NCI-H2171 treated with DMSO at 0.1 percent for 48 hours (cell line): ENCODE measurements at places on chromosomes 1 and 21.

DNA sequence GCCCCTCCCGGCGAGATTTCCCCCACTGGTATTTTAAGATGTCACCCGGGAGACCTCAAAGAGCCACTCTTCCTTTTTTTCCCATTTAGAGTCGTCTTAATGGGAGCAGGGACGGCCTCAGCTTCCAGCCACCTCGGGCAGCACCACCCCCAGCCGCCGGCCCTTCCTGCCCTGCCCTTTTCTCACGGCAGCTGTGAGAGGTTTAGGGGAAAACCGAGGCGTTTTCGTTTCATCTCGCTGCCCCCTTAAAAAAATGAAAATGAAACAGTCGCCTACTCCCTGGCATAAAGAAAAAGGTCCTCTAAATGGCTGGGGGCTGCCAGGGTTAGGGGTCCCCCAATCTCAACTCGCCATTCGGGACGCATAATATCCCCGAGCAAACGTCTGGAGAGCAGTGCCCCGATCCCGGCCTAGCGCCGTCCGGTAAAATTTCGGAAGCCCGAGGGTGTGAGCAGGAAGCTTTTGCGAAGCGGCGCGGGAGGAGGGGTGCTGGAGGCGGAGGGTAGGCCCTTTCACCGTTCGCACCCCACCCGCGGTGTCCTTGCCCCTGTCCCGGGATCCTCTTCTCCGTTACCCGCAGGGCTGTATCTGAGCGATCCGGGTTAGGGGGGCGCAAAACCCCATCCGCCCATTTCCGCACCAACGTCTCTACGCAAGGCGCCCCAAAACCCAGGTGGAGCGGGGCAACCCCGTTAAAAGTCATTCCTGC is 1.2 kb downstream of the RUNX3 start:
- DNase-seq: no peak

DNA sequence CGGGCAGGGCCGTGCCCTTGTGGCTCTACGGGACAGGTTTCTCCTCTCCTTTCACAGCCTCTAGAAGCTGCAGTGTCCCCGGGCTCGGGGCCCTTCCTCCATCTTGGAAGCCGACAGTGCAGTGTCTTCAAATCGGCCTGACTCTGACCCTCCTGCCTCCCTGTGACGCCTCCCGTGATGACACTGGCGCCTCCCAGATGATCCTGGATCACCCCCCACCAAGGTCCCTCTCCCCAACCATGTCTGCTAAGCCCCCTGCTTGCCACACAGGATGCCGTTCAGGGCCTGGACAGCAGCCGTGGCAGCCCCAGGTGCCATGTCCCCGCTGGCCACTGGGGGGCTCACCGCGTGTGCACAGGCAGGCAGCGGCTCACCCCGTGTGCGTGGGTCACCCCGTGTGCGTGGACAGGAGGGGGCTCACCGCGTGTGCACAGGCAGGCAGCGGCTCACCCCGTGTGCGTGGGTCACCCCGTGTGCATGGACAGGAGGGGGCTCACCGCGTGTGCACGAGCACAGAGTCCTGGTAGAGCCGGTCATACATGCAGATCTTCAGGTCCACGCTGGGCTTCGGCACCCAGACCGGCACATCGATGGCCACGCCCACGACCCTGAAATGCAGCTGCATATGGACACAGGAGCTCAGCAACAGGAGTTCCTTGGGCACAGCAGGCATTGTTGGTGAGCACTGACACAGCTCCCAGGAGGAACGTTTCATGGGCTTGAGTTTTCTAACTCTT is 24.9 kb upstream of the TMEM52 start:
- peak; percentile 30 for DNase-seq

DNA sequence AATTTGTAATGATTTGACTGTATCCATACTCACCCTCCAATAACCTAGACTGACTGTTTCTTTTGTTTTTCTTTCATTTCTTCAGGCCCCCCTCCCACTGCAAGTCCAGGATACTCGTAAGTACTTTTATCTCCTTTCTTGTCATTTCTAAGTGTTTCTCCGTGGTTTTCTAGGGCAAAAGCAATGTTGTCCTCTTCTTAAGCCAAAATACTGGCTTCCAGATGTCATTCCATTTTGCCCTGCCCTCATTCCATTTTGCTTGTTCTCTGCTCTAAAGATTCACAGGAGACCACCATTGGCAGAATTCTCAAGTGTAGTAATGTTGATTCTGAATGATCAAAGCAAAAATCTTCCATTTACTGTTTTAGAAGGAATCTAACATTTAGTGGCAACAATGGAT is 152.8 kb upstream of the UBE2U start:
- no peak for DNase-seq

DNA sequence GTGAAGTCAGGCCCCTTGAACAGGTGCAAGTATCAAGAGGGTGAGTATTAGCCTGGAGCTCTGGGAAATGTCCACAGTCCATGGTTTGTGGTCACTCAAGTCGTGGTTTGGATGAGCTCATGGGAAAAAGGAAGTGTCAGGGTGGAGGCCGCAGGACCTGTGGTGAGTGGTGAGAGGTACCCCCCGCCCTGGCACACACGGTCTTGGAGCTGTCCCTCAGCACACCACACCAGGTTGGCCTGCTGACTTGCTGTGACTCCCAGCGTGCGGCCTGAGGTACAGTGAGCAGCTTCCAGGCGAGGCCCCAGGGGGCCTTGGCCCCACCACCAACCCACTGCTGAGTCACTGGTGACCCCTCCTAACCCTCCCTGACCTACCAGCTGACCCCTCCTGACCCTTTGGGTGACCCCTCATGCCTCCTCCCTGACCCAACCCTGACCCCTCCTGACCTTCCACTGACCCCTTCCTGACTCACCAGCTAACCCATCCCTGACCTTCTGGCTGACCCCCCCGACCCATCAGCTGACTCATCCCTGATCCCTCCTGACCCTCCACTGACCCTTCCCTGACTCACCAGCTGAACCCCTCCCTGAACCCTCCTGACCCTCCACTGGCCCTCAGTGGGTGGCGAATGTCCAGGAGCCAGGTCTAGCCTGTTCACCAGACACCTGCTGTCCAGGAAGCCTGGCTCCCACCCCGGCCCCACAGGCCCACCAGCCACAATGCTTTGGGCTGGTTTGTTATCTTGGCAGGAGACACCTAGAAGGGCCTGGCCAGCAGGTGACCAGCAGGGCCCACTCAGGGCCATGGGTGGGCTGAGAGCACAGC is 34.8 kb upstream of the RNF187 start:
- no peak for DNase-seq

- DNase-seq: no peak
These were observed at the start of gene TAL1 for GRCh38 chr1:47232187-47232874. Gene TAL1, minus strand, starts transcription at chr1:47232225. Its CDS starts 6,337 bp downstream, at chr1:47225888.

DNA sequence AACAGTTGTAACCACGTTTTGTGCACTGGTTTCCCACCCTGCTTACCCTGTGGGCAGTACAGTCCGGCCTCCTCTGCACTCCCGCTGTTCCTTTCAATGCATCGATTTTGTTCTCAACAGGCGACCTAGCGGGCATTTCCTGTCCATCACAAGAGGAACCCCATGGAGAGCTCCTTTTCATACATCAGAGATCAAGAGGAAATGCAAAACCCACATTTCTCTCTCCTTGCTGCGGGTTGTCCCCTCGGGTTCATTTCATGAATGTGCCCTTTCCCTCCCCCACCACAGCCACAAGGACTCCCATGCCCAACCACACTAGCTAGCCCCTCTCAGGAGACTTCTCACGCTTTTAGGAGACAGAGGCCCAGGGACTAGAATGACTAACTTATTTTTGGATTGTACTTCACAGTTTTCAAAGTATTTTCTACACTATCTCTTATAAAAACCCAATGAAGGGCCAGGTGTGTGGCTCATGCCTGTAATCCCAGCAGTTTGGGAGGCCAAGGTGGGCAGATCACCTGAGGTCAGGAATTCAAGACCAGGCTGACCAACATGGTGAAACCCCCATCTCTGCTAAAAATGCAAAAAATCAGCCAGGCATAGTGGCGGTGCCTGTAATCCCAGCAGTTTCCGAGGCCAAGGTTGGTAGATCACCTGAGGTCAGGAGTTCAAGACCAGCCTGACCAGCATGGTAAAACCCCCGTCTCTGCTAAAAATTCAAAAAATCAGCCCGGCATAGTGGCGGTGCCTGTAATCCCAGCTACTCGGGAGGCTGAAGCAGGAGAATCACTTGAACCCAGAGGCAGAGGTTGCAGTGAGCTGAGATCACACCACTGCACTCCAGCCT is 18.4 kb downstream of the ATP1A4 start:
- DNase-seq: no peak

DNA sequence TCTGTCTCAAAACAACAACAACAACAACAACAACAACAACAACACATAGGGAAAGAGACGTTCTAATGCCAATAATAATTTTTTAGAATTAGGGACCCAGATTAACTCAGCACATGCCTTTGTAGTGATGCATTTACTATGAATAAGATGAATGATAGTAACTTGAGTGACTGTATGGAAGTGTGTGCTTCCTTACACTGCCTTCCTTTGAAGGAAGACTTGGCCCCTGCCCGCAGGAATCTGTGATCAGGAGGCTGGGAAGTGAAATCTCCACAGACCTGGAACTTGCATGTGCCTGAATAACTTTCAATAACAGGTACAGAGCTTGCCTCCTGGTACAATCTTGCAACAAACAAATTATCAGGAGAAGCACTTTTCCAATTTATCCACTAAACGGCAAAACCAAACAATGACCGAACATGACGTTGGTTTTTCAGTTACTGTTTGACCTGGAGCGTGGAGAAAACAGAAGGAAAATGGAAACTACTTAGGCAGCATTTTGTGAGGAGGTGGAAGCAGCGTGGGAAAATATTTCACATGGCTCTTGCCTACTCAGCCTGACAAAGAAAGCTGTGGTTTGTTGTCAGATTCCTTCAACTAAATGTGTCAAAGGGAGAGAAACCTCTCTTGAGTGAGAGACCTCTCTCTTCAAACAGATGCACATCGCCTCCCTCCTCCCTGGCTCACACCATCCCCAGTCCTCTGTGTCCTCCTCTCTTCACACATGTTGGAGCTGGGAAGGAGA is 10.1 kb upstream of the ABCA4 start:
- DNase-seq: no peak

GRCh38 chr21:33403128-33403785 is at the start of gene IFNGR2:
Gene IFNGR2, plus strand, starts transcription at chr21:33403413. Its CDS starts 131 bp downstream, at chr21:33403544.
- no peak for DNase-seq

- DNase-seq: no peak
These were observed 22.6 kb upstream of the GBP4 start for GRCh38 chr1:89221341-89221740.

DNA sequence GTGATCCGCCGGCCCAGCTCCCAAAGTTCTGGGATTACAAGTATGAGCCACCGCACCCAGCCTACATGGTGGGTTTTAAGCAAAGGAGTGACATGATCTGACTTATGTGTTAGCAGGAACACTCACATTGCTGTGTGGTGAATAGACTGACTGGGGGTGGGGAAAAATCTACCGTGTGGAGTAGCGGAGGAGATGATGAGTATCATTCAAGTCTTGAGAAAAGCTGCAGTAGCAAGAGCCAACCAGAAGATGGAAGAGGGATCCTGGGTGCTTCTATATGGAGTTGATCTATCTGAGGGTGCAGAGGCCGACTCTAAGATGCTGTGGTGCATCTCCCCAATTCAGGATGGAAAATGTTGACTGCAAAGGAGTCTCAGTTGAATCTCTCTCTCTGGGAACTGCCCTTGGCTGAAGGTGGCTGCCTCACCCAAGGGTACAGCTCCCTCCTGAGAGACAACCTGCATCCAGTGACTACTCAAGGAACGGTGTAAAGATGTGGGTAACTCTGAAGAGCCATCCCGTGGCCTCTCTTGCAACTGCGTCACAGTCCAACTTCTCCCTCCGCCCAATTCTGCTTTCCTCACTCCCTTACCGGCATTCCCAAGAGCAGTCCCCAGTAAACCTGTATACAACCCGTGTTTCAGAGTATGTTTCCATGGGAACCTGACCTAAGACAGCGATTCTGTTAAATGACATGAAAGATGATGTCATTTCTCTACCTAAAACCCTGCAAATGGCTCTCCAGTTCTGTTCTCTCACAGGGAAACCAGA is 7.4 kb upstream of the B3GALNT2 start:
- DNase-seq: no peak

GRCh38 chr1:217136895-217137205 is 413.6 kb upstream of the ESRRG start:
- DNase-seq: no peak

DNA sequence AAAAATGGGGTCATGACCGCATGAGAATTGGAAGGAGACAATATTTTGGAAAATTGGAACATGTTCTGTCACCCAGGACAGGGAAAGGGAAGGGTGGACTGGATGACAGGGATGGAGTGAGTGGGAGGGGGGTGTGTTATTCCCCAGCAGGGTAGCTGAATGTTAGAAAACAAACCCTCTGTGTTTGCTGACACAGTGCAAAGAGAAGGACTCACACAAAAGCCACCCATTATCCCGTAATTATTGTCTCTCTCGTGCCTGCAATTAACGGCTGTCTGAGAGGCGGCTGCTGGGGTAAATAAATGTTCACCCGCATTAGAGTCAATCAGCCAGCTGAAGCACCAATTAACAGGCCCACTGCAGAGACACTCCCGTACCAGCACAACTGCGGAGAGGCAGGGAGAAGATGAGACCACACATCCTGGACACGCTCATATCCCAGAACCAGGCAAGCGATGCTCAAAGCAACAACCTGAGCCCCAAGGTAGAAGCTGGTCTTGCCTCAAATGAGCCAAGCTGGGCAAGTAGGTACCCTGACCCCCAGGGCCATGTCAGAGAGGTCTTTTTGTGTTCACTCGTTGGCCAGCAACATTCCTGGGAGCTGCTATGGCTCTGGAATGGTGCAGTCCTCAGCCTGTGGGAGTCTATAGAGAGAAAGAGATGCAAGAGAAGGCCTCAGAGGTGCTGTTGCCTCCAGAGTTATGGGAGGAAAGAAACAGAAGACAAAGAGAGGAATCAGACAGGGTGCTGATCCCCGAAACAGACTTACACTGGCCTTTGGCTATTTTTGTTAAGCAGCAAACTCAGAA is 19.4 kb downstream of the PLEKHA6 start:
- DNase-seq: peak; percentile 55

DNA sequence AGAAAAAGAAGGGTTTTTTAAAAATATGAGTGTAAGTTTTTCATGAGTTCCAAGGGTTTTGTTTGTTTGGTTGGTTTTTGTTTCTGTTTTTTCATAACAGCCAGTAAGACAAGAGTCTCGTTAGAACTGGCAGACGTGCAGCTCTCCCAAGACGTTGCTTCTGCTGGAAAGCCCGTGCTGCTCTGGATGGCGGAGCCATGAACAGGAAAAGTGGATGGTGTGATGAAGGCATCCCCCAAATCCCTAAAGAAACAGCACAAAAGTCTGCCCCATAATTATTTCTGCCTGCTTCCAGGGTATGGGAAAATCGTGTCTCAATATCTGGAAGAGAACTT is 157.9 kb upstream of the BACE2 start:
- DNase-seq: peak; percentile 58

- DNase-seq: no peak
These were observed 52.2 kb downstream of the KCND3 start for GRCh38 chr1:111937147-111937725.

GRCh38 chr1:65459397-65459768 is 38.9 kb downstream of the LEPR start:
- peak; percentile 36 for DNase-seq

DNA sequence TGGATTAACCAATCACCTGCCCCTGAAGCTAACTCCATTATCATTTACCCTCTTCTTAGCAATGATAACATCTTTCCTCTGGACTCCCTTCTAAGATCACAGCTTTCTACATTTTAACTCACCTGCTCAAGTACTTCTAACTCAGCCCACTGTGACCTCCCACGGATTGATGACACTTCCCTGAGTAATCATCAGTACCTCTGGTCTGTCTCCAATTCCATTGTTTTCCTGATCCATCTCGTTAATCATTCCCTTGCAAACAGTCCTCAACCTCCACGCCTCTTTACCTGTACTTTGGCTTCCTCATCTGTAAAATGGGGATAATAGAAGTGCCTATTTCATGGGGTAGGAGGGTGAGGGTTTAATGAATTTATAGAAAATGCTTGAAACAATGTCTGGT is 195.3 kb upstream of the APP start:
- no peak for DNase-seq
